Muscle of leg (tissue), 16 donors: ENCODE measurements at places on chromosomes 2 and 18. TPM values are rescaled to one million over a fixed set of nuclear protein-coding genes. Genes with fewer than 3 reads are reported as not detected.
A peak's percentile ranks its signal among the peaks of the same experiment; 100 is the strongest.

DNA sequence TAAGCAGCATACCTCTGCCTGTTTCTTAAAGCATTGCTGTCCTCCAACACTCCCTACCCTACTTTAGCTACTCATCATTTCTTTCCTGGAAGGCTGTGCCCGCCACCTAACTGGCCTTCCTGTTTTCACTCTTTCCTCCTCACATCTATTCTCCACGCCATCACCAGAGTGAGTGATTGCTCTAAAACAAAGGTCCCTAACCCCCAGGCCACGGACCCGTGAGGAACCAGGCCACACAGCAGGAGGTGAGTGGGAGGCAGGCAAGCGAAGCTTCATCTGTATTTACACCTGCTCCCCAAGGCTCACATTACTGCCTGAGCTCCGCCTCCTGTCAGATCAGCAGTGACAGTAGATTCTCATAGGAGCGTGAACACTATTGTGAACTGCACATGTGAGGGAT is 13.3 kb upstream of the ZEB2 start:
- no peaks in the 10 kb centered on the region for H3K27me3 ChIP-seq
- no peaks in the 10 kb centered on the region for H3K4me1 ChIP-seq
- H3K4me3 ChIP-seq: no peak overlapping the region

DNA sequence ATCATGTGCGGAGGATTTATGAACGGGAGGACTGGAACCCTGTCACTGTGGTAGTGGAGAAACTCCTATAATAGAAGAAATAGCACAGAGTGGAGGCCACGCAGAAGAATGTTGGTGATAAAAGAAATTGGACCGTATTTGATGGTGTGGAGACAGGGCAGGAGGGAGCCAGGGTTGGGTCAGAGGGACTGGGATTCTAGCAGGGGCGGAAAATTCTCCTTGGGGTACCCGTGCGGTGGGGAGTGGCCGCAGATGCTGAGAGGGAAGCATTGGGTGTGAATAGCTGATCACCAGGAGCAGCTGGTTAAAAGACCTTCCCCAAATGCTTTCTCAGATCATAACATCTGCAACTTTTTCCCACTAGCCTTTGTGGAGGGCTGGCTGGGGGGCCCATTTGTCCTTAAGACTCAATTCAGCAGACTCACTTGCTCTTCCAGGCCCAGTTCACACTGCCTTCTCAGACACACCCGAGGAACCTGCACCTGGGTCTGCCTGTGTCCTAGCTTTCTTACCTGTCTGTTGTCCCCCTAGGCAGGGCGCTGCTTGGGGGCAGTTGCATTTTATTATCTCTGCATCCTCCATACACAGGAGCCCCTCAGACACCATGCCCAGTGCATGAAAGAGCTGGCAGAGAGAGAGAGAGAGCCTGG is 7.1 kb downstream of the SH3BP4 start:
- H3K36me3 ChIP-seq: no peaks in the 10 kb centered on the region
- H3K27me3 ChIP-seq: peaks cover 17% of the 10 kb centered on the region
- peaks cover 48% of the 10 kb centered on the region for H3K4me1 ChIP-seq
- H3K27ac ChIP-seq: no peak overlapping the region
- H3K4me3 ChIP-seq: no peak overlapping the region
- no peak for DNase-seq

DNA sequence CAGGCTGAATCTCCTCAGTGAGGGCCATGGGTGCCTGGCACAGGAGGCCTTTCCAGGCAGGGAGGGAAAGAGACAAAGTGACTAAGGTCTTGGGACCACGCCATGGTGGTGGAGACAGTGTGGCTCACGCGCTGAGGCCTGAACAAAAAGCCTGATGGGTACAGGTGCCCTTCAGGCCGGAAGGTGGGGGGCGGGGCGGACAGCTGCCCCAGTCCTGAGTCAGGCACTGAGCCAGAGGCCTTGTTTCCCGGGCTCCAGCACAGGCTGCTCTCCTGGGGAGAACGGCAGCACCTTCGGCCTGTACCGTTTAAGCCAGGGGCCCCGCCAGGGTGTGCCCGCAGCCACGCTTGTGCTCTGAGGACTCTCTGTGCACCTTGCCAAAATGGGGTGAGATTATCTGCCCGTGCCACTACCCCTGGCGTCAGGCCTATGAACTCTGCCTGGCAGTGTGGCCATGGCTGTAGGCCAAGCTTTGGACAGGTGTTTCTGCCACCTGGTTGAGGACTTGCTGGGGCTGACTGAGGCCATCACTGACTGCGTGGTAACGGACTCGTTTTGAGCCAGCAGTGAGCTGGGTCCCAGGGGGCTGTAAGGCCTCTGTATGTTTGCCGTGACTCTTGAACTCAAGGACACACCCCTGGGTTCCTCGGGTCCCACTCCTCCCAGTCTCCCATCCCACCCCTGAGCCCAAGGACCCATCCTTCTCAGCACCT is 31.7 kb upstream of the DNMT3A start:
- H3K27me3 ChIP-seq: no peaks in the 10 kb centered on the region
- peak overlapping the region; percentile 13 for H3K27ac ChIP-seq
- DNase-seq: peak; percentile 46
- peaks cover 53% of the 10 kb centered on the region for H3K4me1 ChIP-seq
- no peak overlapping the region for H3K4me3 ChIP-seq

DNA sequence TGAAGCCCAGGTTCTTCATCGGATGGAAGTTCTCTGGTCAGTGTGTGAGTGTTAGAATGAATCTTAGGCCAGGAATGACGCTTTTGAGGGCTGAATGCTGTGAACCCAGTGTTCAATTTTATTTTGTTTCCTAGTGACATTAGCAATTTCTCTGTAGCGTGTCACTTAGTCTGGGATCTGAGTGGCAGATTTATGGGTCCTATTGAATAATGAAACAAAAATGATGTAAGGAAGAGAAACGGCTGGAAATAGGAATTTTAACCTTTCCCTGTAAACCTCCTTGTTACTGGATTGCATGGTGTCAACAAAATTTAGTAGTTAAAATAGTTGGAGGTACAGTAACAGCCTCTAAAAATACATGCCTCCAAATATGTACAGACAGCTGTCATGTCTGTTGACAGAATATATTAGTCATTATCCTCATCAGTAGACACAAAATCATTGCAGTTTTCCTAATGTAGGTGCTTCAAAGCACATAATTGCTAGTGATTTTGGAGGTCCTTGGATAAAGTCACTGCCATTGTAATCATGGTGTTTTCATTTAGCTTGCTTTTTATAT is 223.8 kb upstream of the SPRED2 start:
- H3K27me3 ChIP-seq: no peaks in the 10 kb centered on the region
- H3K4me3 ChIP-seq: no peak overlapping the region
- peaks cover 8% of the 10 kb centered on the region for H3K4me1 ChIP-seq
- DNase-seq: no peak
- H3K27ac ChIP-seq: no peak overlapping the region

GRCh38 chr18:44258576-44258975 is 422.1 kb upstream of the SETBP1 start:
- H3K4me3 ChIP-seq: no peak overlapping the region
- H3K4me1 ChIP-seq: peaks cover 2% of the 10 kb centered on the region
- peak; percentile 73 for DNase-seq

GRCh38 chr2:98882368-98882767 is 53.7 kb downstream of the CRACDL start:
- no peak overlapping the region for H3K27ac ChIP-seq
- no peak overlapping the region for H3K4me3 ChIP-seq
- no peak for DNase-seq
- no peaks in the 10 kb centered on the region for H3K4me1 ChIP-seq

DNA sequence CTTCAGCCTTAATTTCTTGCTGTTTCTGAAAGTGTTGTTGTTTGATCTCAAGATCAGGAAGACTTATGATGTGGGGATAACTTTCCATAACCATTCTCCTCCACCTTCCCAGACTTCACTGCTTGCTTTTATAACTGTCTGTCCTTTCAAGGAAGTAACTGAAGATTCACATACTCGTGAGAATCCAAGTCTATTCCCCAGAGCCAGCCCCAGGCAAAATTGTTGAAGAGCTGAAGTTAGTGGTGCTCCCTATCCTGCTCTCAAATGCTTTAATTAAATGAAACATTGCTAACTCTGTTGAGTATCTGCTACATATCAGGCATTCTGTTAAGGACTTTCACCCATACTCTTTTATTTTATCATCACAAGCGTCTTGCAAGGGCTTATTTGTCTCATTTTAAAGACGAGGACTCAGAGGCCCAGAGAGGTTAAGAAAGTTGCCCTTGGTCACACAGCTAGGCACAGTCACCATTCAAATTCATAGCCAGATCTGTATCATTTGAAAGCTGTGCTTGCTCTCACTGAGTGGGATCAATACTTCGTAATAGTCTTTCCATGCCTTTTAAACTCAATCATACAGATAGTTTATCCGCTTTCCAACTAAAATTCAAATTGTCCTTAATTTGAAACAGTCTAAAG is 189.8 kb upstream of the TCF4 start:
- H3K36me3 ChIP-seq: no peaks in the 10 kb centered on the region
- peaks cover 6% of the 10 kb centered on the region for H3K4me1 ChIP-seq
- H3K4me3 ChIP-seq: no peak overlapping the region
- H3K27me3 ChIP-seq: no peaks in the 10 kb centered on the region

DNA sequence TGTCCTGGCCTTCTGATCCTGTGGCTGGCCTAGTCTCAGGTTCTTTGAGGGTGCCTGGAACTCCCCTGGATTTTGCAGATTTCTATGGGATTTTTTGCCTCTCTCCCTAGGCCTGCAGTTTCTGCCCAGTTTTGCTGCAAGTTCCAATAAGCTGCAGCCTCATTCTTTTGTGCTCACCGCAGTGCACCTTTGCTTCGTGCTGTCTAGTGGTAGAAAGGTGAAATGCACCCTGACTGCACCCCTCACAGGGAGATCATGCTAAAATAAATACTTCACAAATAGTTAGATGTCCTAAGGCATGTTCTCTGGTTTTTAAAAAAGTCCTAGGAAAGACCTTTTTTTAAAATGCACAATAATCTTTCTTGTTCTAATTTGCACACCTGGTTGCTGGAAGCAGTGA is 72.5 kb downstream of the GNAL start:
- no peaks in the 10 kb centered on the region for H3K36me3 ChIP-seq
- no peaks in the 10 kb centered on the region for H3K4me1 ChIP-seq
- no peak for DNase-seq
- H3K4me3 ChIP-seq: no peak overlapping the region
- H3K27ac ChIP-seq: no peak overlapping the region
- peaks cover 3% of the 10 kb centered on the region for H3K27me3 ChIP-seq

GRCh38 chr18:47736376-47737140 is 193.9 kb downstream of the SMAD2 start:
- H3K36me3 ChIP-seq: no peaks in the 10 kb centered on the region
- no peak overlapping the region for H3K4me3 ChIP-seq
- peaks cover 10% of the 10 kb centered on the region for H3K27me3 ChIP-seq

DNA sequence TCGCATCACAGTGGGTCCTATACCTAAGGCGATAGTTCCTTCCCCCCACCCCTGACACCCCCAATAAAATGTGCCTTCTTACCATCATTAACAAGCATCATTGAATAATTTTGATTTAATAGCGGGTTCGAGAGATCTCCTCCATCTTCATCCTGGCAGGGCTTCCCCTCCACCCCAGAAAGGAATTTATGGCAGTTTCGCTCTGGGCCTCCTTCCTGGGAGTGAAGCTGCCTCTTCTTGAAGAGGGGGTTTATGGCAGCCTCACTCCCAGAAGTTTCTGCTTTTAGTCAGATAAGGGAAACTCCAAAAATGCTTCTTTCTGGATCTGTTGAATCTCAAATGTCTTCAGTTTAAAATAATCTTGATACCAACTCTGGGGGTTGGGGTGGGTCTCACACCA is 45.7 kb downstream of the RRM2 start:
- DNase-seq: no peak
- peaks cover 28% of the 10 kb centered on the region for H3K4me1 ChIP-seq
- no peak overlapping the region for H3K4me3 ChIP-seq
- no peak overlapping the region for H3K27ac ChIP-seq
- H3K27me3 ChIP-seq: no peaks in the 10 kb centered on the region
- H3K36me3 ChIP-seq: no peaks in the 10 kb centered on the region

- peaks cover 9% of the 10 kb centered on the region for H3K4me1 ChIP-seq
- no peak for DNase-seq
- no peak overlapping the region for H3K4me3 ChIP-seq
- H3K36me3 ChIP-seq: no peaks in the 10 kb centered on the region
Observed at GRCh38 chr18:27865431-27865830, 311.5 kb downstream of the CDH2 start.

- no peak for DNase-seq
- H3K27ac ChIP-seq: no peak overlapping the region
- H3K27me3 ChIP-seq: no peaks in the 10 kb centered on the region
- no peaks in the 10 kb centered on the region for H3K4me1 ChIP-seq
Observed at GRCh38 chr2:163319006-163319405, 416.8 kb downstream of the FIGN start.

DNA sequence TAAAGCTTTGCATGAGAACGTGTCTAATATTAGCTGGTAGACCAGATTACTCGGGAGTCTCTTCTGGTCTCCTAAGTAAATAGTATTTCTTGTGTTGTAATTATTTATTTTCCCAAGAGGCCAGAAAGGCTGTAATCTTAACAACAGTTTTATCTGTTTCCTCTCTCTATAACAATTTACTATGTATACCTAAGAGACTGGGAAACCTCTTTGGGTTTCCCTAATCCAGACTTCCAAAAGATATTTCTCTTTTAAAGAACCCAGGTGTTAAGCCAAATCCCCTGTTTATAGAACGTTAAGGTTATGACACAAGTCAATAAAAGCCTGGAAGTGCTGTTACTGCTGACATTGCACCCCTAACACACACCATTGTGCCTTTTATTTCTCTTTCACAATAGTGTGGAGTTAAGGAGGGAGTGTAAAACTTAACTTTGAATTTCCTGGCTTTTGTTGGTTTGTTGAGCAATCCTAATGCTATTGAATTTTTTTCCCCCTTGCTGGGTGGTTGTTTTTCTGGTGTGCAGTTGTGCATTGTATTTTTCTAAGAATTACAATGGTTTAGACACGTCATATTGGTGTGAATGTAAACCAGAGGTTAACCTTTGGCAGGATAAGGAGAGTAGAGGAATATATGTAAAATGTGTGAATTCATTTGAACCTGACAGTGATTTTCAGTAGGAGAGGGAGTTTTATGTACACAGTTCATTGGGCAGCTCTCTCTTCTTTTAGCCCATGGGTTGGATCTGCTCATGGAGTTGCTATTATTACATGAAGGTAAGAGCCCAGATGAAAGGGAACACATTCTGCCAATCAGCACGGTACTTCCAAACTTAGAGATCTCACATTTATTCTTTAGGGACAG is 192.8 kb downstream of the MTX2 start:
- no peaks in the 10 kb centered on the region for H3K27me3 ChIP-seq
- no peak overlapping the region for H3K4me3 ChIP-seq

DNA sequence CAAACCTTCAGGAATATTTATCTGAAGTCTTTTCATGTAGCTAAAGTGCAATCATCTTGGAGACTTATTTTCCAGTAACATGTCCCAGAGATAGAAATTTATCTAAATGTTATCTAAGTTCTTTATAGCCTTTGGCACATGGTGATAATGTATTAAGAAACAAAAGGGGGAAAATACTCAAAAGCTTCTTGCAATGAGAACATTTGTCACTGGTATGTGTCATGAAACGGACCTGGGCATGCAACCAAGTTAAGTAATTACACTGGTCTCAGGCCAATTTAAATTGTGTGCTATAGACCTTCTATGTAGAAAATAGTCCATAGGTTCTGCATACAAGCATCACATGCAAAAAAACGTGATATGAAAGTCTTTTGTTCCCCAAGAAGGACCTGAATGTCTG is 136.2 kb downstream of the SLC8A1 start:
- H3K4me3 ChIP-seq: no peak overlapping the region
- H3K36me3 ChIP-seq: no peaks in the 10 kb centered on the region
- H3K4me1 ChIP-seq: no peaks in the 10 kb centered on the region
- H3K27ac ChIP-seq: no peak overlapping the region
- no peaks in the 10 kb centered on the region for H3K27me3 ChIP-seq
- peak; percentile 56 for DNase-seq

The IL37 gene
- total RNA-seq: not detected

The C1QL2 gene
- total RNA-seq: not detected

The MFSD2B gene
- 0.18 TPM for total RNA-seq
